ENCODE measurements at places on chromosomes 5 and 9. TPM values are rescaled to one million over a fixed set of nuclear protein-coding genes. Genes with fewer than 3 reads are reported as not detected.

- peak; percentile 72 for DNase-seq
These were observed 78.9 kb upstream of the RPS23 start for GRCh38 chr5:82356808-82357671.

DNA sequence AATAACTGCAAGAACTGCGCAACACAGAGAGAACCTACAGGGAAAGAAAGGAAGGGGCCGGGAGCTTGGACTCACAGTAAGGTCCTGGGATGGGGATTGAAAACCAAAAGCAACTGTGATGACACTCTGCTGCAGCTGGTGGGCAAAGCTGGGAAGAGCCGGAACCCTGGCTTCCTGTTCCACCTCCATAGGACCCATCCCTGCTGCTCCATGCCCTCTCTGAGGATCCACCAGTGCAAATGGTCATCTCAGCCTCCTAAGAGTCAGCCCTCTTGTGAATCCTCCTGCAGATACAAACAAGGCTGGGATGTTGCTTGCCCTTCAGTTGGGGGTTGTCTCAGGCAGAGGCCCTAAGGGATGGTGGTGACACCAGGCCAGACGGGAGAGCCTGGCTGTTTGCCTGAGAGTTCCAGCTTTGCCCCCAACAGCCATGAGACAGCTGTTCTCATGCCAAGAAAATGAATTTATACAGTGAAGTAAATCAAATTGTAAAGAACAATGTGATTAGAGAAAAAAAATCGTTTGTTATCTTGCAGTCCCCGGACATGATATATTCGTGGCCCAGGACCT lies 90.8 kb downstream of the TENT4A start:
- DNase-seq = no peak

- no peak for DNase-seq
These were observed 301 bp upstream of the IL4 start for GRCh38 chr5:132673488-132673887.

GRCh38 chr5:52013523-52013922 lies 630.3 kb downstream of the ISL1 start:
- no peak for DNase-seq

DNA sequence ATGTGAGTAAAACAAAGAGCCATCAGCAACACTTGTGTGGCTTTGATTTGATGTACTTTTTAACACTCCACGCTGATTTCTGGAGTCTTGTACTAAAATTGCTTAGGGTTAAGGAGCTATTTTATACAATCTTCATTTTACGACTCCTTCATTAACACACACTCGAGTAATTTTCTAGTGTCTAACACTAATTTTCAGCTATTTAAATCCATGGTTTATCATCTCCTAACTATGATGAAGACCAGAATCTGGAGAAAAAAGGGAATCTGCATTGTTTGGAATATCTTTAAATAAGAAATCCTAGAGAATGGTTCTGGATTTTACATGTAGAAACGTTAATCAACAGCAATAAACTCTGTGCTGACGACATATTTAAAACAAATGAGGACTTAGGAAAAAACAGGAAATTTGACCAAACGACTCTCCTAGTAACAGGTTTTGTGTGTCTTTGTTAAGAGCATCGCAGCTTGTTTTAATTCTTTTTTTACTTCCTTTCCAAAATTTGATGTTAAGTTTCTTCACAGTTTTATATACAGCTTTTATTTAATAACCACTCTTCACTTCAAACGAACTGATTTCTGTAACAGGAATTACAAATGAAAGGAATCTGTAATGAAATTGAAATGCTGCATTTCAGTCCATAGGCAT lies 138.5 kb downstream of the AOPEP start:
- no peak for DNase-seq

GRCh38 chr5:61551637-61552313 lies 219.7 kb downstream of the ZSWIM6 start:
- no peak for DNase-seq

GRCh38 chr9:95980262-95981125 lies 105.0 kb downstream of the ERCC6L2 start:
- peak; percentile 48 for DNase-seq

DNA sequence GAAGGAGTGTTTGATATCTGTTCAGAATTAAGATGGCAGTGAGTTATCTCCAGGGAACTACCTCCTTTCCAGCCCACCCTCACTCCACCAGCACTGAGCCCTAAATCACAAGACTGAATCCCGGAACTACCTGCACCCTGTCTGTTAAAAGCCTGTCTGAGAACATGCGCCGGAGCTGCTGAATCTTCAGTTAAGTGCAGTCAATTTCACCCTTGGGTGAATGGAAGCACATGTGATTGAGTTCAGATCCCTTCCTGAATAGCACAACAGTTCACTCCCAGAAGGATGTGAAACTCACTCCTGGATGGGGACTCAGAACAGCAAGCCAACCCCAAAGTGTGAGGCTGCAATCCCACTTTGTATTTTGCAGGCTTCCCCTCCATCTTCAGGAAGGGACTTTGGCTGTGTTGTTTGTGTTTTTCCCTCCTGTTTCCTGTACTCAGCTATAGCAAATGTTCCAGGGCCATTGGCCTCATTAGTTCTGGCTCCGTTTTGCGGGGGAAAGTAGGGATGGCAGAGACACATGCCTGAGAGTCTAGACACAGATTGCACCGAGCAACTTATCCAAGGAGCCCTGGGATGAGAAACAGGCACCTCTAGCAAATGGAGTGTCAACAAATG lies 43.4 kb downstream of the DPYSL3 start:
- DNase-seq = no peak

- DNase-seq = peak; percentile 61
These were observed 10.0 kb downstream of the TLE4 start for GRCh38 chr9:79581794-79582193.

- no peak for DNase-seq
These were observed 1636.5 kb upstream of the C9orf72 start for GRCh38 chr9:29209748-29210291.

DNA sequence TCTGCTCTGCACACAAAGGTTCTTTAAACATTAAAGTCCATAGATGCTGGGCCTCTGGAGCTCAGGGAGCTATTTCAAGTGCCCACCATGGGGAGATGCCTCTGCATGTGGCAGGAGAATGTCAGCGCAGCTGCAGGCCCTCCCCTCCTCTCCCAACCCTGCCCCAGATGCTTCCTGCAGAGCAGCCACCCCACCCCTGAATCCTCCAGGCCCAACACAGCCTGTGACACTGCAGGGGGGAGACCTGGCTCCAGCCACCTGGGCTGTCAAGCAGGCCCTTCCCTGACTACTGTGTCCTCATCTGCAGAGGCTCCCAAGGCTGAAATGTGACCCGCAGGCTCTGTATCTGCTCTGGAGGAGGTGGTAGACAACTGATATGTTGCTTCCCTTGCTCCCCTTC lies 213.9 kb downstream of the GABBR2 start:
- no peak for DNase-seq

DNA sequence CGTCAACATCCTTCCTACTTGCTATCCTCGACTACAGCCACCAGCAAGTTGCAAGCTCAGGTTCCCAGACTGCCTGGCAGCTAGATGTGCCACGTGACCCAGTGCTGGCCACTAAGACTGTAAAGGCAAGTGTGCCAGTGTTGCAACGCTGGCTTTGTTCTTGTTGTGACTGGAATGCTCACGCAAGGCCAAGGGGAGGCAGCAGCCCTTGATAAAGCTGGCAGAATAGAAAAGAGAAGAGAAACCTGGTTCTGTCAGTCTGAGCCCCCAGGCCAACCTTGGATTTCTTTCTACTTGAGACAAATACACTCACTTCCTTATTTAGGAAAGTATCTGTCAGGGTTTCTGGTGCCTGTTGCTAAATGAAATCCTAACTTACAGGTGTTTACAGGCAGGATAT lies 113.0 kb downstream of the KLHL3 start:
- DNase-seq = no peak

GRCh38 chr5:175616083-175616482 lies 41.8 kb upstream of the HRH2 start:
- no peak for DNase-seq

The OR1Q1 gene
- total RNA-seq = under 0.01 TPM

The TMEM8B gene
- 1.1 TPM for total RNA-seq

The LCP2 gene
- 70.8 TPM for total RNA-seq

The TNC gene
- under 0.01 TPM for total RNA-seq

The ZMYND19 gene
- total RNA-seq = 13.2 TPM

The NPR2 gene
- 1.6 TPM for total RNA-seq

The PCDHA9 gene
- under 0.01 TPM for total RNA-seq

All from hematopoietic multipotent progenitor cell (in vitro differentiated cells).